Glomerular endothelial cell (primary cell): ENCODE measurements at places on chromosomes 5 and 9. TPM values are rescaled to one million over a fixed set of nuclear protein-coding genes. Genes with fewer than 3 reads are reported as not detected.

GRCh38 chr9:34996181-34996904 lies 6.8 kb downstream of the DNAJB5 start:
- no peak for DNase-seq

DNA sequence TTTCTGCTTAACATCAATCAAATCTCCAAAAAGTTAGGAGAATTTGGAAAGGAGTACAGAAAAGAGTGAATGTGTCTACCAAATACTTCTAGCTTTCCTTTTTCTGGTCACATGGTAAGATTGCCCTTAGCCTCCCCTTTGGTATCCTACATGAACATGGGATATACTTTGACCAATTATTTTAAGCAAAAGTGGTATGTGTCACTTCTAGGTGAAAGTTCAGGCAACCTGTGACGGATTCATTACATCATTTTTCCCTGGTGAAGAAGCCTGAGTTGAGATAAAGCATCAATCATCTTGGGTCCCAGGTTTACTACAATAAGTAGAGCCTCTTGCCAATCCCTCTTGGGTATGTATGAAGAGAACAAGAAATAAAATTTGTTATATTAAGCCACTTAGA lies 419.2 kb downstream of the PDE4D start:
- DNase-seq: no peak

Gene PRDM9
- not detected in 2 replicates for total RNA-seq

- no peak for DNase-seq
Observed at GRCh38 chr5:132054697-132055440, 5.6 kb upstream of the IL3 start.

DNA sequence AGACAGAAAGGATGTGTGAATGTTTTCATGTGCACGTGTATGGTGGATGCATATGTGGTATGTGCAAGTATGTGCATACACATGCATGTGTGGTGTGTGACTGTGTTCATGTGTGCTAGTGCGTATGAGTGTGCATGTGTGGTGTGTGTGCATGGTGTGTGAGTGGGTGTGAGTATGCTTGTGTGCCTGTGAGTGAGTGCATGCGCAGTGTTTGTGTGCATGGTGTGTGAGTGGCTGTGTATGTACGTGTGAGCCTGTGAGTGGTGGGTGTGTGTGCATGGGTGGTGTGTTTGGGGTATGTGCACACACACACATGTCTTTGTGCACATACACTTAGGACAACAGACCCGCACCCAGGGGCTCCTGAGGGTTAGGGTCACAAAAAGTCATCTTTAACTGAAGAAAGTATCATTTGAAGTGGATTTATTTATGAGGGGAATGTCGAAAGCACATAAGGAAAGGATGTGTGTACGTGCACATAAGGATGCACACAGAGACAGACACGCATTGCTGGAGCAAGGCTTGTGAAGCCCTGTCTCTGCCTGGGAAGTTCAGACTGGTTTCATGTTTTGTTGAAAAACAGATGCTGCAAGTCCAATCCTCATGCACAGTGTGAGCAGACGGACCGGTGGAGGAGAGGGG lies 237.0 kb downstream of the SYK start:
- no peak for DNase-seq

DNA sequence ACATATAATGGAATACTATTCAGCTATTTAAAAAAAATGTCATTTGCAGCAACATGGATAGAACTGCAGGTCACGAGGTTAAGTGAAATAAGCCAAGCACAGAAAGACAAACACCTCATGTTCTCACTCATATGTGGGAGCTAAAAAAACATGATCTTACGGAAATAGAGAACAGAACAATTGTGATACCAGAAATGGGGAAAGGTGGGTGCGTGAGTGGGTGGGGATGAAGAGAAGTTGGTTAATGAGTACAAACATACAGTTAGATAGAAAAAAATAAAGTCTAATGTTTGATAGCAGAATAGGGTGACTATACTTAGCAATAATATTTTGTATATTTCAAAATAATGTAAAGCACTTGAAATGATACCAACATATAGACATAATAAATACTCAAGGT lies 38.7 kb downstream of the FAM114A2 start:
- no peak for DNase-seq

GRCh38 chr5:165630261-165630778 lies 2124.9 kb downstream of the MAT2B start:
- no peak for DNase-seq

Gene PCSK1
- 2.5 and 6.2 TPM in 2 replicates for total RNA-seq

Gene PHF19
- total RNA-seq: 22.4 and 36.8 TPM in 2 replicates

GRCh38 chr9:14294659-14295058 lies 19.3 kb downstream of the NFIB start:
- DNase-seq: no peak

DNA sequence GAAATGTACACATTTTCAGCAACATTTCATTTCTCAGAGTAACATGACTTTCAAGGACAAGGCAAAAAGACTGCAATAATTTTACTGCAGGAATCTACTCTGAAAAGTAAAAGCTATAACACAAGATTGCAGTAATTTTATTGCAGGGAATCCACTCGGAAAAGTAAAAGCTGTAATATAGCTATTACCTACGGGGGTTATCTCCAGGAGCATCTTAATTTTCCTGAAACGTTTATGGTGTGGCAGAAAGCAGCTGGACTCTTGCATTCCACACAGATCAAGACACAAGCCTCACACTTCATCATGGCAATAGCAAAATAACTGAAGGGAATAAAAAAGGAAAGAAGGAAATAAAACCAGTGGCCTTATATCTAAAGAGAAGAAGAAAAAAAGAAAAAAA lies 171.2 kb downstream of the TSSK1B start:
- no peak for DNase-seq

Gene DBH
- total RNA-seq: not detected in 2 replicates

GRCh38 chr5:67375606-67376005 lies 179.0 kb upstream of the CD180 start:
- no peak for DNase-seq

DNA sequence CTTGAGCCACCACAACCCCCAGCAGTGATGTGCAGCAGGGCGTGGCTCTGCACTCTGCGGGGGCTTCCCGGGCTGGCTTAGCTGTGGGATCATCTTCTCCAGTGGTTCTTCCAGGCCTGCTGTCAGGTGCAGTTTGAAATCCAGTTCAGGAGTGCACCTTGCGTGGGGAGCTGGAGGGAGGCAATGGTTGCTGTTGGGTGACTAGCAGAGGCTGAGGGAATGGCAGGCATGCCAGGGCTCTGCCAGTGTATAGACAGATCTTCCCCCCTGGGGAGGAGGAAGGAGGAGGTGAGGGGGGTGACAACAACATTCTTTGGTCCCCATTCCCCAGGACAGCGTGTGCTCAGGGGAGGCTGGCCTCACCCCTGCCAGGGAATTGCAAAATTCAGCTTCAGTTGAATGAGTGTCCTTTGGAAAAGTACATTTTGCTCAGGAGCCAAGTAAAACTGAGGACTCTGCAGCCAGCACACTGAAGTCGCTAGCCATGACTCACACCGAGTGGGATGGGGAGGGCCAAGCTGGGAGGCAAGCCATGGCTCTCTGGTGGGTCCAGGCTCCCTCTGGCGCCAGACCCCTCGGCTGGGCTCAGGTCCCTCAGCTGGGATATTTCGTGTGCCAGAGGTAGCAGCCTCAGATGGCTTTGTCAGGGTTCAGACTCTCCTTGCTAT lies 35.0 kb downstream of the ERGIC1 start:
- DNase-seq: no peak

DNA sequence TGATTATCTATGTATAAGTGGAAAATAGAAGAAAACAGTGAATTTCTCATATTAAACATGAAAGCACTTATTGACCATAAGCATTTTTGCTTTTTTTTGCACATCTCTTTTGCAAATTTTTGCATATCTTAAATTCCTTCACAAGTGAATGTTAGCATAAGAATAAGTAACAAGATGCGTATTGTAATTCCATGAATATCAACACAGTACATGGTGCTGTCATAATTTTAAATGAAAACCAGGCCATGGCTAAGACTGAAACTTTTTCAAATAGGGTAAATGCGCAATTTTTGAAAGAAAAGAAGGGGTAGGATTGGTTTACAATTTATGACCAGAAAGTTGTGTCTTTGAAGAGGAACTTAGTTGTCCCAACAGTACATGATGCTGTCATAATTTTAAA lies 17.0 kb downstream of the FAM13B start:
- no peak for DNase-seq

GRCh38 chr5:59592101-59592500 lies 301.4 kb downstream of the PDE4D start:
- DNase-seq: no peak

- DNase-seq: no peak
Observed at GRCh38 chr5:67353500-67354450, 157.2 kb upstream of the CD180 start.

DNA sequence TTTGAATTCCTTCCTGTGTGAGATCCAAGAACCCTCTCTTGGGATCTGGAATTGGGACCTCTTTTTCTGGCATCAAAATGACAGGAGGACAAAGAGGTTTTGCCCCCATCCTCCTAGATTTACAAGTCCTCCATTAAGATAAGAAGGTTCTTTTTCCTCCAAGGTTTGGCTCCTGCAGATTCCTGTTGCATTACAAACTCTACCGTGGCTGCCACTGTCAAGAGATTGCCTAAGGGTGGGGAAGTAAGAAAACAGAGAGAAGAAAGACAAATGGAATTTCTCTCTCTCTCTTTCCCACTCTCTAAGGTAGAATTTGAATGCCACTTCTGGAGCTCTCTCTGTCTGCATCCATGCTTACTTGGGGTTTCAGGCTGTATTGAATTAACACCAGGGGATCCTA lies 12.0 kb upstream of the SVEP1 start:
- no peak for DNase-seq

Gene LCN2
- not detected in 2 replicates for total RNA-seq

Gene RNF180
- total RNA-seq: 4.7 and 10.3 TPM in 2 replicates

Gene TLX3
- total RNA-seq: not detected in 2 replicates

DNA sequence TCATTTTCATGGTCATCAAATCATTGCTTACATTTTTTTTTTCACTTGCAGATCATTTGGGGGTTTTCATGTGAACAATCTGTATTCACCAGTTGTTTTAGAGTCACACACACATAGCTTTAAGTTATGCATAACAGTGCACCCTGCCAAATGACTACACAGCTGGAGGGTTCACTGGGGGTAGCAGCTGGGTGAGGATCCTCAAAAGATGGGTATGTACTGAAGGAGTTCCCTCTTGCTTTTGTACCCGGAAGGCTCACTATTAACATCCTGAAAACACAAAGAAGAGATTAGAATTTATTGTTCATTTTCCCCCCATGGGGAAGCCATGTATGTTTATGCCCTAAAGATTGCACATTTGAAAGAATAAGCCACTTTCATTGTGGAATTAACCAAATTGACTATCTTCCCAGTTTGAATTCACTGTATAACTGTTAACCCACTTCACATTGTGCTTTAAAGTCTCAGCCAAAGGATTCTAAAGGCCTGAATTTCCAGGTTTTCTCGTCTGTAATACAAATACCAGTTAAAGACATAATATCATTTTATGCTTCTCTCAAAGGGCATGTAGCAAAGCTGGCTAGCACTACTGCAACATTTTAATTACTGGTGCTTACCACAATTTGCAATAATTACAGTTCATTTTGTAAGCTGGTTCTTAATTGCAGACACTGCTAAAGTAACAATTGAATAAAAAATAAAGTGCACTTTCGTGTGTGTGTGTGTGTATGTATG lies 466.4 kb upstream of the MEF2C start:
- DNase-seq: no peak

GRCh38 chr9:123820139-123820538 lies 109.8 kb downstream of the DENND1A start:
- DNase-seq: no peak

- no peak for DNase-seq
Observed at GRCh38 chr5:121695307-121695706, 156.4 kb upstream of the FTMT start.

DNA sequence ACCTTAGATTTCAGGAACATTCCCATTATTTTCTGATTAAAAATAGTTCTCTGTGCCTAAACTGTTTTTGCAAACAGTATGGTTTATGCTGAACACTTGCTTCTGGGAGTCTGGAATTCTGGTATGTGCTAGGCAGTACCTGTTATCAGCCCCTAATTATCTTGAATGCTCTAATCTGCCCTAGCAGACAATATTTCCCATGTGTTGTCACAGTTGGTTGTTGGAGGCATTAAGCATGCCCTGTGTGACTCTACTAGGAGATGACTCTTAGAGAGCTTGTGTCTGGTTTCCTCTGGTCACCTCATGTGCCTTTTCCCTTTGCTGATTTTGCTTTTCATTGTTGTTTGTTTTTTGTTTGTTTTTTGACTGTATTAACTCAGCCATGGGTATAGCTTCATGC lies 36.6 kb downstream of the UHRF2 start:
- no peak for DNase-seq

DNA sequence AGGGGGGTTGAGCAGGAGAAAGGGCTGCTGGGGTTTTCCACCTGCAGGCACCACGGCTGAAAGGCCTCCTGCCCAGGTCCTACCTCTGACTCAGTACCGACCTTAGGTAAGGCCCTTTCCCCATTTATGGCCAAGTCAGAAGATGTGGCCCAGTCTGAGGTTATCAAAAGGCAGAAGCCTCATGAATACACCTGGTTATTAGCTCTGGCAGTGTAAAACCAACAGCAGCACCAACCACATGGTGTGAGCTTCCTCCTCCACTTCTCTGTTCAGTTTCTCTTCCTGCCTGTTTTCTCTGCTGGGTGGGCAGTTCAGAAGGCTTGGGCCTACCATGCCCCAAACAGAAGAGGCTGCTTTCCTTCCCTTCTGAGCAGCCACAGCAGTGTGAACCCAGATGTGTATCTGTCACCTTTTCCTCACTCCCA lies 86.9 kb downstream of the UGCG start:
- DNase-seq: no peak

Gene IRX2
- 0.23 TPM in 1 of 2 replicates, not detected in the other for total RNA-seq

DNA sequence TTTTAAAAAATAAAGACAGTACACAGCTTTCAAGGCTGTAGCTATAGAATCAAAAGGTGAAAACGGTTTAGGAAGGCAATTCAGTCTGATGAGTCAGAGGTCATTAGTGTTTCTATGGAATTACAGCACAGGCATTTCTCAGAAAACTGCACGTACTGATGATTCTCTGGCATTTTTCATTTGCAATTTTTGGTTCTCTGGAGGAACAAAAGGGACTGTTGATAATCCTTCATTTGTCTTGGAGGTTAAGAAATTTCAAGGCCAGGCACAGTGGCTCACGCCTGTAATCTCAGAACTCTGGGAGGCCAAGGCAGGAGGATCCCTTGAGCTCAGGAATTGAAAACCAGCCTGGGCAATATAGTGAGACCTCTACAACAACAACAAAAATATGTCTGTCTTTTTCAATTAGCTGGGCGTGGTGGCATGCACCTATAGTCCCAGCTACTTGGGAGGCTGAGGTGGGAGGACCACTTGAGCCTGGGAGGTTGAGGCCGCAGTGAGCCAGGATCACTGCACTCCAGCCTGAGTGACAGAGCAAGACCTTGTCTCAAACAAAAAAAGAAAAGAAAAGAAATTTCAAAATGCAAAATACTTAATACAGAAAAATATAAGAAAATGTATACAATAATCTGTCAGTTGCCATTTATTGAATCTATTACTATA lies 27.3 kb downstream of the NR6A1 start:
- no peak for DNase-seq

Gene ADAMTS6
- total RNA-seq: 11.8 and 27.2 TPM in 2 replicates

DNA sequence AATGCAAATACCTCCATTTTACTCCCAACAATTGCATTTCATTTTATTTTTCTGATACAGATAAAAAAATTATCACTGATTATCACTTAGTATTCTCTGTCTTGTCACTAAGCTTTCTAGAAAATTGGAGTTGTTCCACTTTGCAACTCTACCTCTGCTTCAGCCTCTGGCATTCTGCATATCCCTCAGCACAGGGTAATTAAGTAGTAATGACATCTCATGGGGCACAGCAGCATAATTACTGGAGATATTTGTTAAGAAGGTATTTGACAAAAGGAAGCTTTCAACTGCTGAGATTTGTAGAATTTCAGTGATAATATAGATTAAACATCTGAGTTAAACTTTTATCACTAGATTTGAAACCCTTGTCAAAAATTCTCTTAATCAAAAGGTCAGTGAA lies 446.2 kb downstream of the HTR1A start:
- DNase-seq: no peak
